ENCODE measurements at places on chromosomes 2 and 18.

GRCh38 chr2:165067643-165068486 is 112.5 kb upstream of the SLC38A11 start:
- DNase-seq, result no peak

GRCh38 chr18:28127763-28128658 is 48.9 kb downstream of the CDH2 start:
- DNase-seq, result no peak

GRCh38 chr2:121000804-121001203 is 265.1 kb downstream of the GLI2 start:
- no peak for DNase-seq

DNA sequence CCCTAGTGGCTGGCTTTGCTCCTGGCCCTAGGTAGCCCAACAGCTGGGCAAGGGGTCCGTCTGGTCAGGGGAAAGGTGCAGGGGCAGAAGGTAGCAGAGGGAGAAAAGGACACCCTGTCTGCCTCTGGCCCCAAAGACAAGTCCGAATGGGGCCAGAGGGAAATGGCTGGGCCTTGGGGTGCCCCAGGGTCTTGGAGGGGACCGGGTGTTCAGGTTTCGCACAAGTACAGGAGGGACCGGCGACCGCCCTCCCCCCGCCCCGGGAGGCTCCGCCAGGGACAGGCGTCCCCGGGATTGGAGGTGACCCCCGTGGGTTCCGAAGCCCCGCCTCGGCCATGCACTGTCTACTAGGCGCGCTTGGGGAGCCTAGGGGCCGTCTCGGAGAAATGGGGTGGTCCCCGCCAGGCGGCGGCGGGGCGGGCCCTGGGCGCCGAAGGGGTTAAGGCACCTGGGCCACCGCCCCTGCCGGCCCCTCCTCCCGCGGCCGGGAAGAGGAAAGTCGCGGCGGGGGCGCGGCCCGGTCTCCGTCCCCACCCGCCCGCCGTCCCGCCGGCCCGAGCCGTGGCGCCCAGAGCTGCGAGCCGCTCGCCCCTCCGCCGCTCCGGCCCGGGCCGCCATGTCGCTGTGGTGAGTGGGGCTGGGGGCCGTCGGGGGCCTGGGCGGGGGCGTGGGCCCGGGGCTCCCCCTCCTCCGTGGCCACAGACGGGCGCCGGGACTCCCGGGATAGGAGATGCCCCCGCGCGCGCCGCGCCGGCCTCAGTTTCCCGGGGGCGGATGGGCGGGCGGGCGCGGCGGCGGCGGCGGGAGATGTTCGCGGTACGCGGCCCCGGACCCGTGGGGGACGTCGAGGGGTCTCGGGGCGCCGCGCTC is at the start of gene B3GNT7:
Gene B3GNT7 (plus strand): TSS at position 523 of the 870 bp plus-strand sequence. CDS start 94 bp downstream, at position 617.
- DNase-seq, result no peak

GRCh38 chr2:145752091-145752806 is 1232.3 kb upstream of the ZEB2 start:
- DNase-seq, result no peak

GRCh38 chr18:78546281-78546680 is 433.3 kb upstream of the SALL3 start:
- DNase-seq, result no peak
